ENCODE measurements at places on chromosomes 7 and 10.

GRCh38 chr10:129971381-129972144, 7.5 kb upstream of the EBF3 start:
- DNase-seq, result no peak

- DNase-seq, result no peak
Measured at GRCh38 chr10:9605231-9605630, 1412.4 kb upstream of the CELF2 start.

DNA sequence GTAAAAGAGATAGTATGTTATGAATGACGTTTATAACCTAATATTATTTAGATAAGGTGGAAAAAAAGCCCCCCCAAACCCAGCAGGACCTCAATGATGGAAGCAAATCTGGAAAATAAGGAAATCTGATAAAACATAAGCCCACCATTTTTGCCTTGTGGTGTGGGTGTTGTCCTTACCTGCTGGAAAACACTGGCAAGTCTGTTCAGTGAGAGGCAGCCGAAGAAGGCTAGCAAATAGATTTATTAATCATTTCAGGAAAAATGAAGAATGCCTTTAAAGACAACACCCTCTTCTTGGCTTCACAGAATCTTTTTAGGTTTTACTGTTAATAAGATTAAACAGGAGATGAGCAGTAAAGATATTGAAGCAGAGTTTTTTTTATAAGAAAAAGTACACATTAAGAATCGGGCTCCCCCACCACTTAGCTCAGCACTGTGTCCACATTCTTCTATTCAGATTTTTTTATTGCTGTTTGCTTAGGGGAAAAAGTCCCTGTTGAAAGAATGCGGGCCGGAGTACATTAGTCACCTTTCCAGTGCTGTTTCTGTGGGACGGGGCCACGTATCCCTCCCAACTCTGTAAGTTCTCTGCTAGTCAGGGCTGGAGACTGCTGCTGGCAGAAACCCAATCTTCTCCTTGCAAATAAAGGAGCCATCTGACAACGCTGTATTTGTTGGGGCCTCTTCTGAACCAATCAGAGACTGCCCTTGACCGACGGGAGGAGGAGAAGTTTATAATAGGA, 104.1 kb downstream of the EVX1 start:
- peak; percentile 80 for DNase-seq

GRCh38 chr7:44212018-44212417, 11.2 kb downstream of the YKT6 start:
- DNase-seq, result no peak

DNA sequence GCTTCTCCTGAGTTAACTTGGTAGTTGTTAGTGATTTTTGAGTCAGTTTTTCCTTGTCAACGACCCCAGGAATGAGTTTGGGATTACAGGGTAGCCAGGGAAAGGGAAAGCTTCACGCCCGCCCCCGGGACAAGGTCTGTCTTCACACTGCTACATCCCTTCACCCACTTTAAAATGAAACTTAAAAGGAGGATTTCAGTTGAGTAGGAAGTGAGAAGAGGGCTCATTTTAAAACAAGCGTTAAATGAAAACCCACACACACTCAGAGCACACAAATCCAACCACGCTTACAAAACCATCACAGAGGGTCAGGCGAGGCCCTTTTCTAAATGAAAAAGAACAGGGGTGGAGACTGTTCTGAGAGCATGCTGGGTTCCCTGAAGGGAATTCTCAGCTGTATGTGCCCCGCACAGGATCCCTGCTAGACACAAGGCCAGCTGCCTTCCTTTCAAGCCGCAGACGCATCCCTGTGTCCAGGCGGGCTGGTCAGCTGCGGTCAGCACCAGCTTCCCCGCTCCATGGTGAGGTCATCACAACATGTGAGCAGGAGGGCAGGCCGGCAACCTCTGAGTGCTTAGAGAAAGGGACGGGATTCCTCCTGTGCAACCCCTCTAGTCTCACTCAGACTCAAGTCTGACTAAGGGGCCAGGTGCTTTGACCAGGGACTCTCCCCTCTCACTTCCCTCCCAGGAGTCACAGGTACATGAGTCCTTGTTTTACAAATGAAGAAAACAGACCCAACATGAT, 111.8 kb downstream of the EGFR start:
- DNase-seq, result peak; percentile 81

DNA sequence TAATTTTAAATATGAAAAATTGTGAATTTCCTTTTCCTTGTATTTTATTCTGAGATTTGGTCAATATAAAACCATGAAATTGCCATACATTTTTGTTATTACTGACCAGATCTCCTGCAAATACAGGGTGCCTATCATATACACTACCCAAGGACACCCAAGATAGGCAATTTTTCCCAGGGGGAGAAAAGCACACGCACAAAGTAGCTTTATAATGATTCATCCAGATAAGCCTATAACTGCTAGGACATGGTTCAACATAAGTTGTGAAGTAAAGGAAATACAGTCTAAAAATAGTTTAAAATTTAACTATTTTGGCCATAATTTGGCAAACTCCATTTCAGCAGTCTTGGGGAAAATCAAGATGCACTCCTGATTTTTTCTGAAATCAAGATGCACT, 4.8 kb downstream of the RUFY2 start:
- no peak for DNase-seq

GRCh38 chr7:114051871-114052331, 133.1 kb upstream of the PPP1R3A start:
- DNase-seq, result no peak

- DNase-seq, result no peak
Measured at GRCh38 chr7:44272456-44272855, 52.9 kb downstream of the CAMK2B start.

GRCh38 chr7:5396999-5397663, 26.5 kb downstream of the TNRC18 start:
- DNase-seq, result no peak

GRCh38 chr10:3172081-3172445, 519 bp downstream of the PITRM1 start:
- no peak for DNase-seq

DNA sequence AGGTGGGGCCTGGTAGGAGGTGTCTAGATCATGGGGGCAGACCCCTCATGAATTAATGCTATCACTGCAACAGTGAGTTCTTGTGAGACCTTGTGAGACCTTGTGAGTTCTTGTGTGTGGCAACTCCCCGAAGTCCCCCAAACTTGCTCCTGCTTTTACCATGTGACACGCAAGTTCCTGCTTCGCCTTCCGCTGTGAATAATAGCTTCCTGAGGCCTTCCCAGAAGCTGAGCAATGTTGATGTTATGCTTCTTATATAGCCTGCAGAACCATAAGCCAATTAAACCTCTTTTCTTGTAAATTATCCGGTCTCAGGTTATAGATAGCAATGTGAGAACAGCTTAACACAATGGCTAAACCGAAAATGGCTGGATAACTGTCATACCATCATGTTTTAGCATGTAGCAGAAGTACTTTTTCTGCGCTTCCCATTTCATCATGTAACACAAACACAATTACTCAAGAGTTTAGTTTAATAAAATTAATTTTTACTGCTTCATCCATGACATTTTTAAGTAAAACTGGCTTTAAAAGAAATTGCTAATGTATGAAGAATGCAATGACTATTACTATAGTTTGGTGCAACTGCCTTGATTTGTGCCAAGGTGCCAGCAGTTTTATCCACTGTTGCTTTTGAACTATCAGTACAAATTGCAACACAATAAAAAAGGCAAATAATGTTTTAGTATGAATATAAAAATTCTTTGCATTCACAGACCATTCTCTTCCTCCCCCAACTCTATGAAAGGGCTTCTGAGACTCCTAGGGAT, 87.7 kb upstream of the TMEM168 start:
- no peak for DNase-seq

DNA sequence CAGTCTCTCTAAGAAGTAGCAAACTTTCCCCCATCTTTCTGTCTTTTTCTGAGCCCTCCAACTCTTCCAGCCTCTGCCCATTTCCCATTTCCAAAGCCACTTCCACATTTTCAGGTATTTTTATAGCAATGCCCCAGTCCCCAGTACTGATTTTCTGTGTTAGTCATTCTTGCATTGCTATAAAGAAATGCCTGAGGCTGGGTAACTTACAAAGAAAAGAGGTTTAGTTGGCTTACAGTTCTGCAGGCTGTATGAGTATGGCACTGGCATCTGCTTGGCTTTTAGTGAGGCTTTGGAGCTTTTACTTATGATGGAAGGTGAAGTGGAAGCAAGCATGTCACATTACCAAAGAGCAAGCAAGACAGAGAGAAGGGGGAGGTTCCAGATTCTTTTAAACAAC, 17.2 kb downstream of the PLCE1 start:
- no peak for DNase-seq

DNA sequence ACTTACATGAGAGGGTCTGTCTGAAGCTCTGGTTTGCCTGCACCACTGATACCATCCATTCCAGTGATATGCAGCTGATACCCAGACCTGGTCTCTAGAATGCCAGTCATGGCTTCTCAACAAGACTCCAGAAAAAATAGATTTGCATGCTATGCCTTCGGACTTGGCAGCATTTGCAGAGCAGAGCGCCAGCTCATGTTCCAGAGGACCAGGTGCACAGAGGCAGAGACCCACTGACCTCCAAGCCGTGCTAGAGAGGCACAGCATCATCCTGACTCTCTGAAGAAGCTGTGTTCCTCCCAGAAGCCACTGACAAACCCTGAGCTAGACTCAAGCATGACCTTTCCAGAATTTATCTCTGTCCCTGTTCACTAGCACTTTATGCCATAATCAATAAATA, 6.9 kb upstream of the PRKAG2 start:
- DNase-seq, result no peak

- DNase-seq, result no peak
Measured at GRCh38 chr10:5613481-5614154, 52.8 kb downstream of the ASB13 start.

- DNase-seq, result no peak
Measured at GRCh38 chr7:116483271-116483942, 16.1 kb upstream of the CAV2 start.
